ENCODE measurements at places on chromosomes 1 and 21.

DNA sequence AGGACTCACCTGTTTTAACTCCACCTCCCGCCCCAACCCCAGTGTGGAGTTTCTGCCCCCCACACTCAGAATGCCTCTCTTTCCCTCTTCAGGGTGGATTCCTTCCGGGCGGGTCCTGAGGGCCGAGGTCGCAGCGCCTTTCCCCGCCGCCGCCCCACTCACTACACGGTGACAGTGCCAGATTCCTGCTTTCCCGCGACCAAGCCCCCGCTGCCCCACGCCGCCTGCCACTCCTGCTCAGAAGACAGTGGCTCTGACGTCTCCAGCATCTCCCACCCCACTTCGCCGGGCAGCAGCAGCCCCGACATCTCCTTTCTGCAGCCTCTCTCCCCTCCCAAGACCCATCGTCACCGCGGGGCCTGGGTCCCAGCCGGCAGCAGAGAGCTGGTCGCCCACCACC lies 16.7 kb downstream of the INAVA start:
- no peak for DNase-seq

- DNase-seq = no peak
Measured at GRCh38 chr1:1298861-1299685, 8.7 kb downstream of the ACAP3 start.

DNA sequence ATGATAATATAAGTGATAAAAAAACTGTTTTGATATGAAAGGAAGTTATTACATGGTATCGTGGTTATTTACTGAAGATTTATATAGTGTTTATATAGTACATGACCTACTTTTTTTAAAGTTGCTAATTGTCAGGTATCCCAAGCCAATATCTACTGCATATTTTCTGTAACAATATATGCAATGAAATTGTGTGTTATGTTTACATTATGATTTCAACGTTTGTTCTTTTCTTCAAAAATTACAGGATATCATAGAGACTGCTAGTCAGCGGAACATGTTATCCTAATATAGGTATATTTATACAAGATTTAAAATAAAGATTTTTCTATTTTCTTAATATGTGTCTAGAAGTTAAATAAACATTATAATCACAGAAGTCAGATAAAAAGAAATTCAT lies 167.5 kb upstream of the DPYD start:
- DNase-seq = no peak

GRCh38 chr1:25702101-25702775 lies 85.6 kb downstream of the MAN1C1 start:
- DNase-seq = no peak

DNA sequence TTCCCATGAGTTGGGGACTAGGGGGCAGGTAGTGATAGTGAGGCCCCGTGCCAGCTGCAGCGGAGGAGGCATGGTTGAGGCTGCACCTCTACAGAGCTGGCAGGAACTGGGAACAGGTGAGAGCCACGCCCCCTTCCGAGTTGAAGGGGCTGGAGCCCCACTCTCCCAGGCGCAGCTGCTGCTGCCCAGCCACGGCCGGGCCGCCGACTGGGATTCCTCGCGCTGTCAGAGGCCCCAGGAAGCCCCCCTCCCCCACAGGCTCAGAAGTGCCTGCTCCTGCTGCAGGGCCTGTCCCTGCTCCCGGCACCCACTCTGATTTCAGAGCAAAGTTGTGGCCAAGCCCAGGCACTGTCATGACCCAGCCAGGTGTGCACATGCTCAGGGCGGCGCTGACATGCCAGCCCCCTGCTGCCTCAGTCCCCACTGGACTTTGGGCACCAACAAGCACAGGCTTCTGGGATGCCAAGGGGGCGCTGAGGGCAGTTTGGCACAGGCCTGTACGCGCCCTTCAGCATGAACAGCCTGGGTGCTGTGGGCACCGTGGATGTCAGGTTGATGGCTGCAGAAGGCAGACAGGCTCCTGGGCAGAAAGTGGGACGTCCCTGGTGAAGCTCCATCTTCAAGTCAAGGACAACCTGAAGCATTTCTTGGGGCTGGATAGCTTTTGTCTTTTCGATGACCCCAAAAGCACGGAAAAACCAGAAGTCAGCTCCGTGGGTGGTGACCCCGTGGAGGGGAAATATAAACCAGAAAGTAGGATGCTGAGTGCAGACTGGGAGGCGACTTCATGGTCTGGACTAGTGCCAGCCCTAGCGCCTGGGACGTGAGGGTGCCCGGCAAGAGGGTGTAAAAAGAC lies 121.5 kb downstream of the SIM2 start:
- peak; percentile 71 for DNase-seq

GRCh38 chr1:221527302-221527701 lies 214.6 kb downstream of the DUSP10 start:
- DNase-seq = no peak

- no peak for DNase-seq
Measured at GRCh38 chr1:219744652-219745469, 132.0 kb upstream of the ZC3H11B start.

DNA sequence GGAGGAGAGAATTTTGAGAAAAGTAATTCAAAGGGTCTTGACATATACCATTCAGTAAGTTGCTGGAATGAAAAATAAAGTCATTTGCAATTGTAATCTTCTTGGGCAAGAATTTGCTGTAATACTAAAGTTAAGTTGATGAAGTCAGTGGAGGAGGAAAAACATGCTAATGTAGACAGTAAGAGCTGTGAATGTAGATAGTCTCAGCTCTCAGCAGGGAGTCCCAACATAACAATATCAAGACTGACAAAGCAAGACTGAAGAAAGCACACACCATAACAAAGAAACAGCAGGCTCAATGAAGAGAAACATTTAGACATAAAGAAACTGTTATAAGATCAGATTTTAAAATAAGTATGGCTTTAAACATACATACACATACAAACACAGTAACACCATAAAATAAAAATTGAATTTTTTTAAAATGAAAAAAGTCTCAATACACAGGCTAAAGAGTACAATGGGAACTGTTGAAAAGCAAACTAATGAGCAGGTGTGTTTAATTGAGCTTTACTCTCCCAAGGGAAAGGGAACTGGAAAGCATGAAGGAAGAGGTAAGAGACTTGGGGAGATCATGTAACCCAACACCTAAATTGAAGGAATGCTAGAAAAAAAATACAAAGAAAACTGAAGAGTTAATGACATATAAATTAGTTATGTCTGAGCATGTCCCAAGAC lies 336.3 kb upstream of the NCAM2 start:
- no peak for DNase-seq

DNA sequence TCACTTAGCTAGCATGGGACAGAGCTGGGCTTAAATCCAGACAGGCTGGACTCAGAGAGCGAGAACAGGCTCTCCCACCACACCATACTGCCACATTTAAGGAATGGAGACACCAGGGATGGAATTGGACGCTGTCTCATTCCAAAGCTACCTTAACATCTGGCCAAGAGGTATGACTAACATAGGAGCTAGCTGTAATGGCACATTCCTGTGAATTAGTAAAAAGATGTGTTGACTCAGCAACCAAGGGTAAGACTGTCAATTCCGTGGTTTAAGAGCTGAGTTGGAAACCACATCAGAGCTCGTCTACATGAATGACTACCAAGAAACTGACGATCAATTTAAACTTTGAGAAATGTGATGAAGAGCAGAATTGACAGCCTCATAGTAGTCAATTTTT lies 8.3 kb upstream of the TNFRSF9 start:
- DNase-seq = no peak

DNA sequence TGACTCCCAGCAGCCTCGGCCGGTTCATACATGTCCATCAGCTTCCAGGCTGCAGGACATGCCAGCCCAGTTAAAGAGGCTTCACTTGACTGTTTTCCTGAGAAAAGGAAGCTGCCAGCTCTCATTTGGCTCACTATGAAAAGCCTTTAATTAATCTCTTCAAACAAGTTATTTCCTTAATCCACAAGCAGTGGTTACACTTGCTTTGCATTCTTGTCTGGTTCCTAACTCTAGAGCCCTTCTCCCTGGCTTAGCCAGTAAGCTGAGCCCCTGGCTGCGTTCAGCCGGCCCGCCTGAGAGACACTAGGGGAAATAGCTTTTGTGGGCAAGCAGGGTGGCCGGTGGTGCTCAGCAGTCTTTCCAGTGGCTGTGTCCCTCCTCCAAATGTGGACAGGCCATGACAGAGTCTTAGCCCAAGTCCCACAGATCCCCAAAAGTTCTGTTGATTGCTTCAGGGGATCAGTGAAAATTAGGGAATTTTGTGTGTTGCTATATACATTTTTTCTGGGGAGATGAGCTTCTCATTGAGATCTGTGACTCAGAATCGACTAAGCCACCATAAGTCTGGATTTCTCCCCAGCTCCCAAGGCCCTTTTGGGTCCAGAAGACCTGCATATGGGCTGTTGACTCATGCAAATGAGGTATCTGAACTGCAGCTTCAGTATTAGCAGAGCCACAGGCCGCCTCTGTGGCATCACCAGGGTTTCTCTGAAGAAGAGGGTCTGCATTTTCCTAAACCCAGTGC lies 10.1 kb downstream of the ATF3 start:
- no peak for DNase-seq

DNA sequence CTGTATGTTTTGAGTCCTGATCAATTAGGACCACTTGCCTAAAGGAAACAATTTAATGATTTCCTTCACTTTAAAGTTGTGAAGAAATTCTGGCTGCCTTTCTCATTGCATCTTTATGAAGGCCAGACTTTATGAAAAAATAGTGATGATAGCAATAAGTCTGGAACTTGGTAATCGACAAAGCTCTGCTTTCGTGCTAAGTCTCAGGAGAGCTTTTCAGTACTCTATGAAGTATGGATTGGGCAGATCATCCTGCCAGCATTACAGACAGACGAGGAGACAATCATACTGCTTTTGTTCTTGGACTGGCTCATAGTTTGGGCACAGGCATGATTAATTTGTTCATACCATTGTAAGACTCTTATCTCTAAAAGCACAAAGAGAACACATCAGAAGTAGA lies 45.5 kb upstream of the KCNJ15 start:
- DNase-seq = no peak

DNA sequence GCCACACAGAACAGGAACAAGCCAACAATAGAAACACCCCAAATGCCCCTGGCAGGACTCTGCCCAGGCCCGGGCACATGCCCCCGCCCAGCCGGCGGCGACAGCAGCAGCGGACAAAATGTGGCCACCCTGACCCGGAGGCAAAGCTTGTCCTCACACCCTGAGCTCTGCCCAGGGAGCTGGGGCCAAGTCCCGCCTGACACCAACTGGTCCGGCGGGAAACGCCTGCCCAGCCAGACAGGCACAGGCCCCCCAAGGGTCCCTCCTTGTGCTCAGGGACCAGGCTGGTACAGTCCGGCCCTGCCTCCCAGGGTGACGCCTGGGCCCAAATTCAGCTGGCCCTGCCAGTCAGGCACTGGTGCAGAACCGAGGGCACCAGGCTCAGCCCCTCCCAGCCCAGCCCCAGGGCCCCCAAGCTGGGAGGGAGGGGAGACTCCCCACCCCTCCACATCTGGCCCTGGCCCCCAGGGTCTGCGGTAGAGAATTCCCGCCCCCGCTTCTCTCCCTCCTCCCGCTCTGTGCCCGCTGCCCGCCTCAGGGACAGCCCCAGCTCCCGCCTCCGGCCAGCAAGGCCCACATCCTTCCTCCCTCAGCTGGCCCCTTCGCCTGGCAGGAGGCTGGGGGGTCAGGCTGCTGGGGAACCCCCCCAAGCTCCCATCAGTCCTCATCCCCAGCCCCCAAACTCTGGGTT lies 2.0 kb downstream of the AHDC1 start:
- no peak for DNase-seq

GRCh38 chr1:90821788-90822359 lies 104.8 kb upstream of the BARHL2 start:
- no peak for DNase-seq

DNA sequence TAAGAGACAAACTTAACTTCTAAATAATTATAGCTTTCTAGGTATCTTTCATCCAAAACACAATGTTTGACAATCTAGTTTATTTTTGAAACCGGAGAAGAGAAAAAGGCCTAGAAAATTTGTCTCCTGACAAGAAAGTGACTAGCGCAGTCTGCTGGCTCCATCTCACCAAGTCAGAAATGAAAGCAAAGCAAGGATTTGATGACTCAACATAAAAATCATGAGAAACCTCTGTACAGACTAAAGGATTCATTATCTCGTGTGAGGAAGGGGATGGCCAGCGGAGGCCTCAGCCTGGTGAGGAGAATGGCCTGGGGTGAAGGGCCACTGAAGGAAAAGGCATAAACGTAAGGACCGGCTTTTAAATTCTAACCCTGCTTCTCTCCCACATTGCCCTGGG lies 20.0 kb upstream of the TSNAX start:
- DNase-seq = no peak

DNA sequence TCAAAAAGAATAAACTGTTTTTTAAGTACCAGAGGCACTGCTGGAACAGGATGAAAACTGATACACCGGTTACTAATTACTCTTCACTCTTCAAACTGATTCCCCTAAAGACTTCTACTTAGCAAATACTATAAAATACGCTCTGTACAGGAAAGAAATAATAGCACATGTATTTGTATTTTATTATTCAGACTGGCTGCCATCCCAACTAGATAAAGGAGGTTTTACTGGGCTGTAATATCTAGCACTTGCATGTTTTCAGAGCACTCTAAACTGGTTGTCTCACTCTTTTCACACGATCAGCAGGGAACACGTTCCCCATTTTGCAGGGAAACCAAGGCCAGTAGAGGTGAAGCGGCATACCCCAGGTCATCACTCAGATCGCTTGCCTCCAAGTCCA lies 9.2 kb downstream of the SMIM12 start:
- DNase-seq = no peak

Measured in NCI-H510A (cell line).